ENCODE measurements at places on chromosomes 12 and 14. TPM values are rescaled to one million over a fixed set of nuclear protein-coding genes. Genes with fewer than 3 reads are reported as not detected.

The P2RX2 gene
- not detected for polyA plus RNA-seq

The TMED8 gene
- 7.0 TPM for polyA plus RNA-seq

The ASB8 gene
- 35.0 TPM for polyA plus RNA-seq

The AQP2 gene
- polyA plus RNA-seq, result not detected

The AGAP2 gene
- 0.02 TPM for polyA plus RNA-seq

The MIP gene
- polyA plus RNA-seq, result not detected

The MAP3K9 gene
- 0.27 TPM for polyA plus RNA-seq

The AQP6 gene
- not detected for polyA plus RNA-seq

The CISTR gene
- not detected for polyA plus RNA-seq

The PRH2 gene
- polyA plus RNA-seq, result 0.14 TPM

The KLRB1 gene
- not detected for polyA plus RNA-seq

The MUCL1 gene
- polyA plus RNA-seq, result not detected

The CLEC4D gene
- polyA plus RNA-seq, result not detected

The CERS5 gene
- polyA plus RNA-seq, result 70.3 TPM

The CPNE8 gene
- polyA plus RNA-seq, result 10.1 TPM

The C12orf54 gene
- polyA plus RNA-seq, result not detected

The TDRD9 gene
- polyA plus RNA-seq, result 0.28 TPM

The TAPBPL gene
- 14.0 TPM for polyA plus RNA-seq

The GPX2 gene
- not detected for polyA plus RNA-seq

The MYO1H gene
- 0.15 TPM for polyA plus RNA-seq

The PRKAG1 gene
- polyA plus RNA-seq, result 110 TPM

The ALG10B gene
- polyA plus RNA-seq, result 4.9 TPM

The PYGL gene
- polyA plus RNA-seq, result 37.8 TPM

The NFATC4 gene
- 23.8 TPM for polyA plus RNA-seq

The AMDHD1 gene
- 0.08 TPM for polyA plus RNA-seq

The SAMD15 gene
- 0.69 TPM for polyA plus RNA-seq
